Muscle of back (tissue), 13 donors: ENCODE measurements at places on chromosomes 6 and 20. TPM values are rescaled to one million over a fixed set of nuclear protein-coding genes. Genes with fewer than 3 reads are reported as not detected.

The TRIM38 gene
- 6.2 TPM for polyA plus RNA-seq

DNA sequence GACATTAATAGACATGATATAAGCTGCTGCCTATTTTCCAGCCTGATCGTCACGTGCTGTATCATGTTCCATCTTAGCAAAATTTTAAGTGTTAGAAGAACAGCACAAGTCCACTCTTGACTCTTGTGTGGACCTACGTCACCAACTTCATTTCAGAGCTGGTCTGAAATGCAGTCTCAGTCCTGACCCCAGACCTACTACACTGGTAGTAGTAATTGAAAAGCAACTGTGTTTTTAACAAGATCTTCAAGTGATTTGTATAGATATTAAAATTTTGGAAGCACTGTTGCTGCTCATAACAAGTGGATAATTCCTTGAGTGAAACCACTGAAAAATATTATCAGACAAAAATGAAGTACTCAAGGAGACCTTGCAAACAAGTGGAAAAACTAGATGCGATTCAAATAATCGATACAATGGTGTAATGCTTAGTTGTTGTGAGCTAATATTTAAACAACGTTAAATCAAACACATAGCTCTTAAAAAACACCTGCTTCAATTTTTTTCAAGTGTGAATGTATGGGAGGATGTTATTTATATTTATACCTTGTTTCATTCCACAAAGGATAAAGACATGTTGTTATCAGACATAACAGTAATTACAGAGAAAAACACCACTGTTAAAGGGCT lies 110.9 kb upstream of the JAG1 start:
- DNase-seq: no peak

GRCh38 chr6:85186546-85187175 lies 263.2 kb upstream of the NT5E start:
- no peak for DNase-seq

The LAMP5 gene
- polyA plus RNA-seq: 0.94 TPM

GRCh38 chr20:62611012-62611411 lies 31.3 kb upstream of the SLCO4A1 start:
- DNase-seq: no peak

DNA sequence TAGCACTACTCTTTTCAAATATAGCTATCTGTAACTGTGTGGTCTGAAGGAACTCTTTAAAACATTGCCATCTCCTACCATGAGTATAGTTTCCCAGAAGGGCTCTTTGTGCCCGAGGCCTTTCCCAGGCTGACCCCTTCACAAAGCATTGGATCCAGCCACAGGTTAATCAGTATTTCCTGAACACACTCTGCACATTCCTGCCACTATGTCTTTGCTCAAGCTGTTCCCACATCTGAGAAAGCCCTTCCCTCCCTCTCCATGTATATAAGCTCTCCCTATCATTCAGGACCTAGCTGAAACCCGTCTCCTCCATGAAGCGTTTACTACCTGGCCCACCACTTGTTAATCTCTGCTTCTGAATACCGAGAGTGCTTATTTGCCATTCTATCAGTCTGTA lies 47.8 kb upstream of the PKHD1 start:
- DNase-seq: no peak

DNA sequence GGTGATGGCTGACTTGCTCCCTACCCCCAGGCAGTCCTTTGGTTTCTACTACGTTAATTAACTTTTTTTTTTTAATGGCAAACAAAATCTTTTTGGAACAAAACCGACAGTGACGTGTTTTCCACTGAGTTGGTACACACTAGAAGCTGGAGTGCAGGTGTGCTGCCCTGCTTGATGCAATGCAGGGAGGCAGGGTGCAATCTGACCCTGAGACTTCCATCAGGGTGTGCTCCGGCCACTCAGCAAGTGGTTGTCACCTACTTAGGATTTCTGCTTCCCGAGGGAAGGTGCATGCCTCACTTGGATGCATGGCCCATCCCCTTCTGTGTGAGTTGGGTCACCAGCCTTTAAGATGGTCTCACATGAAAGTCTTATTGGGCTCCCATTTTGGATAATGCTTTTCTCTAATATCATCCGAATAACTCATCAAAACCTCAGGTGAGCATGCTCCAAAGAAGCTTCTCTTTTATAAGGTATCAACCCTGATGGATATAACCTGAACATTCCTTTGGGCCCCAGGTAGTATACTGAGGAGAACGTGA lies 14.0 kb downstream of the RREB1 start:
- no peak for DNase-seq

GRCh38 chr6:4894049-4894448 lies 109.8 kb downstream of the RPP40 start:
- no peak for DNase-seq
